ENCODE measurements at places on chromosomes 7 and 10. TPM values are rescaled to one million over a fixed set of nuclear protein-coding genes. Genes with fewer than 3 reads are reported as not detected.

HABP2 gene
- 2.2 TPM for total RNA-seq

SYT15B gene
- total RNA-seq = 0.73 TPM

MSMB gene
- total RNA-seq = not detected

TES gene
- 139 TPM for total RNA-seq

ELN gene
- total RNA-seq = 134 TPM

ADAM22 gene
- not detected for total RNA-seq

IL6 gene
- total RNA-seq = not detected

ANXA8 gene
- total RNA-seq = not detected

HMX2 gene
- not detected for total RNA-seq

All from stomach (tissue), 19 donors.